ENCODE measurements at places on chromosomes 4 and X.

DNA sequence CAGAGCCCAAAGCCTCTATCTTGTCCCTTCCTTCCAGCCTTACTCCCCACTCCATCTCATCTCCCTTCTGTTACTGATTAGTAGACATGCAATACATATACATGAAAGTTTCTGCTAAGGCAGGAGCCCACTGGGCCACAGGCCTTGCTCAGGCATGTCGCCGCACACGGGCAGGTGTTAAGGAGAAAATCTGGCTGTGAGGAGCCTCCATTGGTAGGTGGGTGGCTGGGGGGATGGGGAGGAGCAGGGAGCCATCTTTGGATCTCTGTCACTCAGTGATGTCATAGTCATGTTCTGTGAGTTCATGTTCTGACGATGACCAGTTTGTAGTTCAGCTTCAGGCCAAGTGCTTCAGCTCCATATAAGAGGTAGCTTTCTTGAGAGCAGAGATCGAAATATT, 2.9 kb upstream of the HMGB3 start:
- no peak for DNase-seq

DNA sequence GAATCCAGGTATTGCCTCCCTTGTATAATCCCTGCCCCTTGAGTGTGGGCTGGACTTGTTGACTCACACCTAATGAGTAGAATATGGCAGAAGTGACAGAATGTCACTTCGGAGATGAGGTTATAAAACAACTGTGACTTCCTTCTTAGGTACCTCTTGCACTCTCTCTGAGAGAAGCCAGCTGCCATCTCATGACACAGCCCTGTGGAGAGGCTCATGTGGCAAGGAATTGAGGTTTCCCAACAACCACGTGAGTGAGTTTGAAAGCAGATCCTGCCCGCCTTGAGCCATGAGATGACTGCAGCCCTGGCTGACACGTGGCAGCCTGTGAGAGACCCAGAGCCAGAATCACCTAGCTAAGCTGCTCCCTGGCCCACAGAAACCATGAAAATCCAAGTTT, 13.5 kb downstream of the ASB11 start:
- no peak for DNase-seq

DNA sequence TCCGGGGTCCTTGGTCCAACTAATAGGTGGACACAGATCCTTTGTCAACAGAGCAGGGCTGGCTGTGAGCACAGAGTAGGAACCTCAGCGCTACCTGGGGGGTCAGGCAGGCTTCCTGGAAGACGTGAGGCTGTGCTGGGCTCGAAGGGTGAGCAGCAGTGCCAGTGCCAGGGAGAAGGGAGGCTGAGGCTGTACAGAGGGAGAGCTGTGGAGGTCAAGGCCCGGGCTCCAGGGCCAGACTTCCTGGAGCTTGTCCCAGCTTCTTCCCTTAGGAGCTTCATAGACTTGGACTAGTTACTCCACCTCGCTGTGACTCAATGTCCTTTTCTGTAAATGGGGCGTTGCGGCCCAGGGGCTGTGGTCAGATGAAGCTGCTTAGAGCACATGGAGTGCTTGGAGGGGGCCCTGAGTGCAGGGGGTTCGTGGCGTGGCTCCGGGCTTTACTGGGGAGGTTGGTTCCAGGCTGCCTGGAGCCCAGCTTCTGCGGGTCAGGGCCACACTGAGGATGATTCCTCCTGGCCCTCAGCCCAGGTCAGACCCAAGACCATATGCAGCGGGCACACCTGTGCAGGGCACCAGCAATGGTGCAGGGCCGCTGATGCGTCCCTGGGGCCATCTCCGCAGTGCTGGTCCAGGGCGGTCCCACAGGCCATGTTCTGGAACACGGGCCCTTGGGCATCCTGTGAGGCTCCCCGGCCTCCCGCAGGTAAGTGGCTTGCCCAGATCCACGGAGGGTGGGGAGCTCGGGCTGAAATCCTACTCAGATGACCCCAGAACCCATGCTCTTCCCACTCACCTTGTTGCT, 98.1 kb downstream of the DCTD start:
- DNase-seq: no peak

DNA sequence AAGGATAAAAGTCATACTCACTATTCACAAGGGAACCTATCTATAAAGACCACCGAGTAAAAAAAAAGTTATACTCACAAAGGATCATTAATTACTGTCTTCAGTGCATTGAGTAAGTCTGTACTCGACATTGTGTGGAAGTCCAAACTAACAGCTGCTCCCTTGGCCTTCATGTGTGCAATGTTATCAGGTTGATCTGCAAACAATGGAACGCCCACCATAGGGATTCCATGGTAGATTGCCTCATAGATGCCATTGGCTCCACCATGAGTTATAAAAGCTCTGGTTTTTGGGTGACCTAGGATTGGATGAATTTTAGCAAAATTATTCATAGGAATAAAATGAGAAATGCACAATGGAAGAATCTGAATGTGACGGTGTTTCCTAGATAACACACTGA, 10.6 kb downstream of the UGT2B4 start:
- no peak for DNase-seq

DNA sequence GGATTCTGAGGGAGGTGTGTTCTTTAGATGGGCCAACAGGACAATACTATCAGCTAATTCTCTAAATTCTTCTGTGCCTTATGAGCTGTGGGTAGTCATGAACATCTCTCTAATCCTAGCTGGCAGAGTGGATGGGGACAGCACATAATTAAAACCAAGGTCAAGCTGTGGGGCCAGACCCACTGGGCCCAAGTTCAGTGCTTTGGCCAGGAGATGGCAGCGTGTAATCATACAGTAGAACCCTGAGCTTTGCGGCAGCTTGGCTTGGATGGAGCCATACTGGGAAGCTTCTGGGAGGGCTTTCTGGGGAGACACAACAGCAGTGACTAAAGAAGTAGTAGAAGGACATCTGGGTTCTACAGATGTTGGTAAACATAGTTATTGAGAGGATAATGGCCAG, 140.3 kb upstream of the CXCL13 start:
- no peak for DNase-seq

DNA sequence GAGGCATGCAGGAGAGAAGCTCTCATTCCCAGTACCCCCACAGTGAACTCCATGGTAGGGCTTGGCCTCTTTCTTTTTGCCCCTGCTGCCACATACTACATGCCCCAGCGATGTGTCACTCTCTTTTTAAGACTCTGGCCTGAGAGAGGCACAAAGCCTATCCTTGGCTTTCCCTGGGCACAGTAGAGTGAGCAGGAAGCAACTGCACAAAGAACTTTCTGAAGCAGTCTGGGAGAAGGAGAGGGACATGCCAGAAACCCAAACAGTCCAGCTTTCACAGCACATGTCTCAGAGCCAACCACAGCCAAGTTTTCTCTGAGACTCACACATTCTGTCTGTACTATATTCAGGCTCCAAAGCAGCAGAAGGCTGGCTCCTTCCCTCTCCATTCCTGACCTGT, 7.9 kb upstream of the NALF2 start:
- no peak for DNase-seq

DNA sequence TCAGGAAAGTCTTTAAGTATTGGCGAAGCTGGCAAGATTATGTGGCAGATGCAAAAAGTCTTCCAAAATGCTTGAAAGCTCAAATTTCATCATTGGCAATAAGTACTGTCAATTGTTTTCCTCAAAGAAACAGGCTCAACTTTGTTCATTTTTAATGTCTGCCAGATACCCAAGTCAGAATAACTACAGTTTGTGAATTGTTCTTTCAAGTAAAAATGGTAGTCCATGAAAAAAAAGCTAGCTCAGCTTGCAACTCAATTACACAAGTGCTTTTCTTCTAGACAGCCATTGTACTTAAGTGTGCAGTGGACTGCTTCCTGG, 70.5 kb downstream of the AFF1 start:
- DNase-seq: no peak

GRCh38 chr4:68855771-68856170, 40.0 kb downstream of the UGT2B10 start:
- DNase-seq: no peak

DNA sequence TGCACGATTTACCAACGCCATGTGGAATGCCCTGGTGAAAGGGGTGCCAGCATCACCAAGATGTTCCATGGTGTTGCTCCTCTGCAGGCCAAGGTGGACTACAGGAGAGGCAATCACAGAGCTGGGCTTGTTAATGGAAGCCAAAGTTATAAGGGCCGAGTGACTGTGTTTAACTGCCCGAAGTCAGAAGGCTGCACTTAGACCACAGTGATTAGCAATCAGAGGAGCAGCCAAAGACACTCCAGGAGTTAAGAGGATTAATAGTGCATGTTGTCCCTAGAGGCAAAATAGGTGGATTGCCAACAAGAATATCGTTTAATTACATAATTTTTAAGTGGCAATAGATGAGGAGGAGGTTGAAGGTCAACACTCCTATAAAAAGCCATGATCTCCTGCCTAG, 22.8 kb upstream of the SLC25A43 start:
- DNase-seq: no peak

DNA sequence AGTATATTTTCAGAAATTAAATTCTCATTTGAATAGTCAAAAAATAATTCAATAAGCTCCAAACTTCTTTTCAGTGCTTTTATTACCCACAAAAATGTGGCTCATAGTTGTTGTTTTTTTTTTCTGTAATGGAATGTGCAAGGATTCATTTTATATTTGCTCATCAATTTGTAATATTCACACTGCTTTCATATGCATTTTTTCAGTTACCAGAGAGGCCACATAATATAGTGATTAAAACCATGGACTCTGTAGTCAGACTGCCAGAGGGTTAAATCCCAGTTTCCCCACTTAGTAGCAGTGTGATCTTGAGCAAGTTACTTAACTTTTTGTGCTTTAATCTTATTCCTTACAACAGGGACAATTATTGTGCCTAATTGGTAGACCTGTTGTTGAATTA, 64.5 kb downstream of the FAM9B start:
- no peak for DNase-seq

DNA sequence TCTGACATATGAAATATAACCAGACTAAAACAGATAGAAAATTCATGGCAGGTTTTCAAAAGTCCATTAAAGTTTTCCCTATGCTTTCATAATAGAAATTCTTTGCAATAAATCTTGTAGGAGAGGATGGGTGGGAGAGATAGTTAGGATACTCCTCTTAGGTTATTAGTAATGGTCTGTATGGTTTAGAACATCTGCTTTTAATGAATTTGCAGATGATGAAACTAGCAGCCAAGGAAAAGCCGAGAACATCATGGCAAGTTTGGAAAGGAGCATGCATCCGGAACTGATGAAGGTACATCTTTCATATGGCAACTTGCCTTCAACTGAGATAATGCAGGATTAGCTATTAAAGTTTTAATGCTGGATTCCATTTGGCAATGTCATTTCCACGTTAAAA, 70.7 kb downstream of the DOCK11 start:
- no peak for DNase-seq

Measured in cerebellar nuclear complex (tissue), 1 donor.